ENCODE measurements at places on chromosomes 3 and 15.

- peaks cover 3% of the 10 kb centered on the region for H3K4me1 ChIP-seq
- peaks cover 5% of the 10 kb centered on the region for H3K27me3 ChIP-seq
- H3K36me3 ChIP-seq = peaks cover 37% of the 10 kb centered on the region
- no peak overlapping the region for H3K4me3 ChIP-seq
Observed at GRCh38 chr3:64588380-64588779, 99.4 kb downstream of the ADAMTS9 start.

- no peaks in the 10 kb centered on the region for H3K4me1 ChIP-seq
- no peak overlapping the region for H3K27ac ChIP-seq
- H3K27me3 ChIP-seq = no peaks in the 10 kb centered on the region
- no peaks in the 10 kb centered on the region for H3K36me3 ChIP-seq
- no peak overlapping the region for H3K4me3 ChIP-seq
Observed at GRCh38 chr3:36741285-36741684, 23.1 kb downstream of the DCLK3 start.

- no peak for DNase-seq
- H3K4me3 ChIP-seq = no peak overlapping the region
- no peak overlapping the region for H3K27ac ChIP-seq
- H3K27me3 ChIP-seq = peaks cover 17% of the 10 kb centered on the region
- H3K4me1 ChIP-seq = peaks cover 26% of the 10 kb centered on the region
- H3K36me3 ChIP-seq = no peaks in the 10 kb centered on the region
Observed at GRCh38 chr3:45776301-45776595, 20.1 kb downstream of the SLC6A20 start.

GRCh38 chr3:7305561-7305960 is 444.6 kb downstream of the GRM7 start:
- peaks cover 18% of the 10 kb centered on the region for H3K4me1 ChIP-seq
- DNase-seq = no peak
- H3K4me3 ChIP-seq = no peak overlapping the region
- H3K36me3 ChIP-seq = no peaks in the 10 kb centered on the region
- H3K27ac ChIP-seq = peak overlapping the region; percentile 54

DNA sequence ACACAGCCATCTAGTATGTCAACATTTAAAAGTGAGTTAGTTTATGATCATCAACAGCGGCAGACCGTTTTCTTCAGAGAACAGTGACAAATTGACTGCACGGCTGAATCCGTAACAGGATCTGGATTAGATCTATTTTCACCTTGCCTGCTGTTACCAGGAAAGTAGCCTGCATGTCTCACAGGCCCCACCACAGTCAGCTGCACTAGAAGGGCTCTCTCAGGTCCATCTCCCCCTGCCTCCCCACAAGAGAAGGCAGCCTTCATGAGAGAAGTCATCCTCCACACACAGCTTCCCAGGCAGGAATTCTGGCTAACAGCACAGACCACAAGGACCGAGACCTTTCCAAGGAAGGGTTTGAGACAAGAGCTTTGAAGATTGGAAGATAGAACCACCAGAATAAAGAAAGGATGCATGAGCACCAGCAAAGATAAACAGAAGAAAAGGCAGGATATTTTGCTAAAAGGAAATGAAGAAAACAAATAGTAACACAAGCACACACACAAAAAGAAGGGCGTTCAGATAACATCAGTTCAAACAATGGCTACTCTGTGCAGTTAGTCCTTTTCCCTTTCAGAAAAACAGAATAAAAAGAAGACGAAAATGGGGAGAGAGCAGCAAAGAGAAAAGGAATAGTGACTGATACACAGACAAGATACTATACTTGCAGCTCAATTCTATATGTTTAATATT is 127.5 kb downstream of the SNRK start:
- H3K36me3 ChIP-seq = peaks cover 12% of the 10 kb centered on the region
- H3K4me1 ChIP-seq = peaks cover 60% of the 10 kb centered on the region
- no peak overlapping the region for H3K4me3 ChIP-seq
- peak; percentile 48 for DNase-seq

DNA sequence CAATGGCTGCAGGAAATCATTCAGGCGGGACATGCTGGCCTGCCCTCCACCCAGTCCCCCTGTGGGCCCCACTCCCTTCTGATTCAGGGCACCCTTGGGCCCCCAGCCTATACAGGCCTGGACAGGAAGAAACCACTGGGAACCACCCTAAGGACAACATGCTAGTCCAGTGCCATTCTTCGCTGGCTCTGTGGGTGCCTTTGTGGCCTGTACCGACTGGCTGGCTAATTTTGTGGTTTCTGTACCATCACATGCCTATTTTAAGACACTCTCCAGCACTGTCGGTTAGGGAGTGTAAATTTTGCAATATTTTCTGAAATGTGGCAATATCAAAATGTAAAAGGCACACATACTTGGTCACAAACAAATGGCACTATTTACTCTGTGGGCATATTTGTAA is 61.4 kb upstream of the POLG start:
- H3K36me3 ChIP-seq = no peaks in the 10 kb centered on the region
- H3K4me1 ChIP-seq = no peaks in the 10 kb centered on the region
- DNase-seq = no peak
- H3K27me3 ChIP-seq = peaks cover 33% of the 10 kb centered on the region

DNA sequence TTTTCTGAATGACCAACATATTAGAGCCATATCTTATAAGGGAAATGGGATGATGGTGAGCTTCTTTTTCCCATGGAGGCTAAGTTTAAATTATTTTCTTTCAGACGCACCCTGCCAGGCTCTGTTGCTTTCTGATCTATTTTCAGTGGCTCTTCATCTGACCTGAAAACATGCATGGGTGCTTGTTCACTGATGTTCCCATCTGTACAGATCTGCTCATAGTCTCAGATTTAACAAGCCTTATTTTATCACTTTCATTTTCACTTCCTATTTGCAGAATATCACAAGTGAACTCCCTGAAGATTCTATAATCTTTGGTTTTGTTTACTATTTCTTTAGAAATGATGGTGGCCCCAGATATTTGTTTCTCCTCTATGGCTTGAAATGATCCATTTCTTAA is 31.1 kb upstream of the SUCLG2 start:
- no peak for DNase-seq
- H3K36me3 ChIP-seq = no peaks in the 10 kb centered on the region
- no peak overlapping the region for H3K4me3 ChIP-seq
- H3K27me3 ChIP-seq = no peaks in the 10 kb centered on the region

DNA sequence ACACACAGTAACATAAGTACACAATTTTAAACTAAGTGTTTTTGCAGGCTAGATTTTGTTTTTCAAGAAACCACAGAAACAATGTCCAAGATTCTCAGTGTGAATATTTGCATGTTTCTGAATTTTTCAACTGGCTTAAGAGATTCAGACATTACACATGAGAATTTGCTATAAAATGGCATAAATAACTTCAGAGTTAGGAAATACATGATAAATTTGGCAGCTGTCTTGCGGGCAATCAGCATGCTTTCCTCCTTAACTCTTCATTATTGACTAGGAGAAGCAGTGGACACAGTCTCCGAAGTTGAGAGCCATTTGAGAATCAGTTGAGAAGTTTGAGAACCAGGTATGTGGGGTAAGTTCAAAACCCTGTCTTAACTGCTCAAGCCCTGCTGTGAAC is 625.6 kb upstream of the SGO1 start:
- H3K4me1 ChIP-seq = no peaks in the 10 kb centered on the region
- no peaks in the 10 kb centered on the region for H3K27me3 ChIP-seq
- H3K4me3 ChIP-seq = no peak overlapping the region
- H3K36me3 ChIP-seq = no peaks in the 10 kb centered on the region
- no peak for DNase-seq

GRCh38 chr3:154227531-154227930 is 96.8 kb downstream of the DHX36 start:
- H3K4me3 ChIP-seq = no peak overlapping the region
- H3K27me3 ChIP-seq = no peaks in the 10 kb centered on the region
- no peak for DNase-seq
- H3K27ac ChIP-seq = no peak overlapping the region
- peaks cover 28% of the 10 kb centered on the region for H3K4me1 ChIP-seq

DNA sequence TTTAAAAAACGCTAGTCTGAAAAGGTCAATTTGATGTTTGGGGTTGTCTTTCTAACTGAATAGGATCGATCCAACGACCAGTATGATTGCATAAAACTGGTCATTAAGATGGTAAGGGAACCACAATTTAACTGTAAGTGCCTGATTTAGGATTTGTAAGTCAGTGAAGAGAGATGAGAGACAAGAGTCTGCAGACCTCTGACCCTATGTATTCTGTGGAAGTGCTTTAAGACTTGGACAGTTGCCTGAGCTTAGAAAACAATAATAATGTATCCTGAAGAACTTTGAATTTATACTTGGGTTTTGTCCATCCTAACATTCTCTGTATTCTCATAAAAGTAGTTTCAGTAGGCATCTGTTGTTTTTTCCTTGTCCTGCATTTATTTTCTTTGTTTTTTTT is 221.4 kb upstream of the SUCLG2 start:
- DNase-seq = no peak
- H3K27me3 ChIP-seq = peaks cover 1% of the 10 kb centered on the region
- H3K4me3 ChIP-seq = no peak overlapping the region
- H3K4me1 ChIP-seq = no peaks in the 10 kb centered on the region
- H3K27ac ChIP-seq = no peak overlapping the region

All from endothelial cell (in vitro differentiated cells).